ENCODE measurements at places on chromosomes 13 and 19. TPM values are rescaled to one million over a fixed set of nuclear protein-coding genes. Genes with fewer than 3 reads are reported as not detected.
A peak's percentile ranks its signal among the peaks of the same experiment; 100 is the strongest.

The CLIP3 gene
- 5.0 TPM for total RNA-seq

The CRYL1 gene
- total RNA-seq = 11.7 TPM

The ACP7 gene
- not detected for total RNA-seq

- peaks cover 38% of the 10 kb centered on the region for H3K36me3 ChIP-seq
- H3K4me3 ChIP-seq = no peak overlapping the region
- H3K4me1 ChIP-seq = peaks cover 17% of the 10 kb centered on the region
- DNase-seq = peak; percentile 83
- H3K27me3 ChIP-seq = no peaks in the 10 kb centered on the region
Measured at GRCh38 chr19:1009041-1009980, 9.1 kb downstream of the GRIN3B start.

DNA sequence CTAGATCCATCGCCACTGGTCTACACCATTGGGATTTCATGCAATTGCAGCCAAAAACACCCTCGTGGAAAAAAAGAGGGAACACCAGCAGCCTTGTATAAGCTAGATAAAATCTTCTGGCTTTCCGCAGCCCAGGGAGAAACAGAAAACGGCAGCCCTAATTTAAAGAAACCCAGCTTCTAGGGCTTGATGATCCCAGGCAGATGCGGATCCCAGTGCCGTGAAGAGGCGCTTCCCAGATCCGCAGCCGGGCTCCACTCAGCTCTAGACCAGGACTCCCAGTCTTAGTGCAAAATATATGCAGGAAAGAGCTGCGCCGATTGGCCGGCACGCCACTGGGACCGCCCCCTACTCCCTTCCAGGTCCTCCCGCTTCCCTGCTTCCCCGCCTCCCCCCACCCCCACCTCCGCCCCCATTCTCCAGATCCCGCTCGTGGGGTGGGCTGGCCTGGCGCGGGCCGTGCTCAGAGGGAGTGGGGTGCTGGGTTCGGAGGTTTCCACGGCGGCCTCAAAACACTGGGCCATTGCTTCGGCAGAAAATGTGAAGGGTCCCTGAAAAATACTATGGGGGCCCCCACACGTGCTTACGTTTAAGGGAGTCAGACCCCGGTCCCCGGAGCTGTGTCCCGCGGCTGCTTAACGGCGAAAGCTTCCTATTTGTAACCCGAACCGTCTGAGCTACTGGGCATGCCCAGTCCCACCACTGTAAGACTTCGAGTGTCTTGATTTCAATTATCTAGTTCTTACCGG, 63.1 kb downstream of the SERP2 start:
- H3K4me1 ChIP-seq = peaks cover 9% of the 10 kb centered on the region
- DNase-seq = peak; percentile 94
- H3K36me3 ChIP-seq = peaks cover 12% of the 10 kb centered on the region
- peak overlapping the region; percentile 90 for H3K27ac ChIP-seq
- H3K27me3 ChIP-seq = no peaks in the 10 kb centered on the region

DNA sequence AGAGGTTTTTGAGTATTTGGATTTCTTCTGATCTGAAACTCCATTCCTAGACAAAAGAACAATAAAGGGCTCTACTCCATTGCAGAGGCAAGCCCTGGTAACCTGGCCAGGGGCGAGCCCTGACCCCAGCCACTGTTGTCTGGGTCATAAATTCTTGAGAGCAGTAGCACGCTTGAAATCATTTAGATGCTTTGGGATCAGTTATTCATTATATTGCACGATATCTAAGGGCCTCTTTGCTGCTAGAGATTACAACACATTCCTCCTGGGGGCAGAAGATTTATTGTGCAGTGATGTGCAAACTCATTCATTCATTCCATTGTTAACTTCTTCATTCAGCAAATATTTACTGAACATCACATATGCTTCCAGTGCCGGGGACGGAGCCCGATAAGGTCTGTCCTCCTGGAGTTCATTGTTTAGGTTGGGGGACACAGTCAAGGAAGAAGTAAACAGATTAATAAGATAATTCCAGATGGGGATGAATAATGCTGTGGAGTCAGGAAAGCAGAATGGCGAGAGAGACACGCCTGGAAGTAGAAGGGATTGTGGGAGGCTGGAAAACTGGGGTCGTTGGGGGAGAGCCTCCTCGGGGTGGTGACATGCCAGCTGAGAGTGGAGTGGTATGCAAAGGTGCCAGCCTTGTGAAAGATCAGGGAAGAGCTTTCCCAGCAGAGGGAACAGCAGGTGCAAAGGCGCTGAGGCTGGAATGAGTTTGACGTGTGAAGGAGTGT, 34.9 kb downstream of the SIPA1L3 start:
- peaks cover 3% of the 10 kb centered on the region for H3K36me3 ChIP-seq
- H3K4me1 ChIP-seq = 0 out of 2 replicates have a peak, but pooled peaks cover 1% of the 10 kb centered on the region
- H3K4me3 ChIP-seq = no peak overlapping the region
- no peak for DNase-seq

DNA sequence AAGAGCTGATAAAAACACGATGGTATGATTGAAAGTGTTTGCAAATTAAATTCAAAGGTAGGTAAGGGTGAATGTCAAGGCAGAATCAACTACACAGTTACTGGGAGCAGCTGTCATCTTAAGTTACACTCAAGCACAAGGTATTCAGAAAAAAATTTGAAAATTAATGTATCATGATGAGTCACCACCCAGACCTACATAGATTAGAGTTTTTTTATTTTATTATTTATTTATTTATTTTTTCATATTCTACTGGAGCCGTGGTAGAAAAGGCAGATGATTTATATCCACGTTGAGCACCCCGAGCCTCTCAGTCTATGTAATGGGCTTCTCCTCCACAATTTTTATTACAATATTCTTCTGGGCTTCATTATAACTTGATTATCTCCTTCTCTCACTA, 728.9 kb upstream of the ARGLU1 start:
- H3K36me3 ChIP-seq = no peaks in the 10 kb centered on the region
- no peak overlapping the region for H3K27ac ChIP-seq
- H3K4me1 ChIP-seq = peaks cover 2% of the 10 kb centered on the region
- H3K4me3 ChIP-seq = no peak overlapping the region

GRCh38 chr13:113904411-113904810, 40.5 kb upstream of the GAS6 start:
- H3K27me3 ChIP-seq = no peaks in the 10 kb centered on the region
- peaks cover 30% of the 10 kb centered on the region for H3K4me1 ChIP-seq
- H3K36me3 ChIP-seq = no peaks in the 10 kb centered on the region
- H3K4me3 ChIP-seq = no peak overlapping the region
- peak overlapping the region; percentile 23 for H3K27ac ChIP-seq
- peak; percentile 43 for DNase-seq

DNA sequence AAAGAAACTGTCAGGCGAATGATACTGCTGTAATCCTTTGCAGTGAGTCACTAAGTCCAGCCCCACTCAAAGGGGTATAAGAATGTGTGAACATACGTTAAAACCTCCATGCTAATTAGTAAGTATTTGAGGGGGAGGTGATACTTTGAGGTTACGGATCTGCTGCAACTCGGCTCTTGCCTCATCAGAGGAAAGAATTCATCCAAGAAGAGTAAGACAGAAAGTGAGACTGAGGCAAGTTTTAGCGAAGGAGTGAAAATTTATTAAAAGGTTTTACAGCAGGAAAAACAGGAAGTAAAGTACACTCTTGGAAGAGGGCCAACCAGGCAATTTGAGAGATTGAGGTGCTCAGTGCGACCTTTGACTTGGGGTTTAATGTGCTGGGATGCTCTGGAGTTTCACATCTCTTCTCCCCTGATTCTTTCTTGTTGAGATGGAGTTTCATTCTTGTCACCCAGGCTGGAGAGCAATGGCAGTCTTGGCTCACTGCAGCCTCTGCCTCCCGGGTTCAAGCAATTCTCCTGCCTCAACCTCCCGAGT, 9.8 kb downstream of the CLEC4M start:
- peaks cover 10% of the 10 kb centered on the region for H3K27me3 ChIP-seq
- no peak for DNase-seq
- no peak overlapping the region for H3K27ac ChIP-seq
